ENCODE measurements at places on chromosomes 1 and 21.

GRCh38 chr21:14975136-14975919 is 89.5 kb downstream of the NRIP1 start:
- no peak for DNase-seq

GRCh38 chr1:71908303-71908702 is 374.0 kb downstream of the NEGR1 start:
- no peak for DNase-seq

DNA sequence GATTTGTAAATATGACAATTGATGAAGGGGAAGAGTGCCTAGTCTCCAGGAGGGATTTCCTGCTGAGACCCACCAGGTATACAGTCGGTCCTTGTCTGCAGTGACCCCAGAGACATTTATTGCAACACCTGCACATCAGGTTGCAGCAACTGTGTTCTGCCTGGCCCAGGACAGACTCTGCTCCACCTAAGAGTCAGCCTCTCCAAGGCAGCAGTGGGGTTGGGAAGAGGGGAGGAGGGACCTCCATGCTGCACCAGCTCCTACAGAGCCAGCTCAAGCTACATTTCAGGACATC is 120.4 kb upstream of the IRF2BP2 start:
- no peak for DNase-seq

GRCh38 chr1:9657521-9658032 is 6.0 kb downstream of the PIK3CD start:
- DNase-seq, result peak; percentile 22

DNA sequence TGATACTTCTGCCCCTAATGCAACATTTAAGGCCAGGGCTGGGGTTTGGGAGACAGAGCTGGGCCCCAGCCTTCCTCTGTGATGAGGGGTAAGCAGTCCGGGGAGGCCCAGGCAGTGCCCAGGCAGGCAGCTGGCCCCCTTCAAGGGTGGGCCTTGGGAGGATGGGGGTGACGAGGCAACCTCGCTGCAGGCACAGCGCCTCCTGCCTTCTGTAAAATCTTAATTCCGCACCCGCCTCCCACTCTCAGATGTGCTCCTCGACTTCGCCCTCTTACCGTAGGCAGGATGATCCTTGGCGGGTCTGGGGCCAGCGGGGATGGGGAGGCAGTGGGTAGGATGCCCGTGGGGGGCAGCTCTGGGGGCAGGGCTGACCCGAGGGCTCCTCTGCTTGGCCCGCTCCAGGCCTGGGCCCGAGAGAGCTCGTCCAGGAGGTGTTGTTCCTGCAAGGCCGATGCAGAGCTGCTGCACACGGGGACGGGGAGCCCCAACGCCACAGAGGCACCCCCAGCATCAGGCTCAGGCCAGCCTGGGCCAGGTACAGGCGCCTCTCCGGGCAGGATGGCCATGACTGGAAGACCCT is 9.1 kb downstream of the C21orf58 start:
- DNase-seq, result no peak

- DNase-seq, result no peak
These were observed 17.4 kb downstream of the MYOM3 start for GRCh38 chr1:24094554-24094953.

GRCh38 chr21:31554511-31555022 is 104.9 kb upstream of the SOD1 start:
- peak; percentile 61 for DNase-seq

GRCh38 chr1:57824535-57824934 is 400.7 kb upstream of the DAB1 start:
- no peak for DNase-seq

GRCh38 chr1:114737314-114737849 is 20.4 kb downstream of the CSDE1 start:
- no peak for DNase-seq

DNA sequence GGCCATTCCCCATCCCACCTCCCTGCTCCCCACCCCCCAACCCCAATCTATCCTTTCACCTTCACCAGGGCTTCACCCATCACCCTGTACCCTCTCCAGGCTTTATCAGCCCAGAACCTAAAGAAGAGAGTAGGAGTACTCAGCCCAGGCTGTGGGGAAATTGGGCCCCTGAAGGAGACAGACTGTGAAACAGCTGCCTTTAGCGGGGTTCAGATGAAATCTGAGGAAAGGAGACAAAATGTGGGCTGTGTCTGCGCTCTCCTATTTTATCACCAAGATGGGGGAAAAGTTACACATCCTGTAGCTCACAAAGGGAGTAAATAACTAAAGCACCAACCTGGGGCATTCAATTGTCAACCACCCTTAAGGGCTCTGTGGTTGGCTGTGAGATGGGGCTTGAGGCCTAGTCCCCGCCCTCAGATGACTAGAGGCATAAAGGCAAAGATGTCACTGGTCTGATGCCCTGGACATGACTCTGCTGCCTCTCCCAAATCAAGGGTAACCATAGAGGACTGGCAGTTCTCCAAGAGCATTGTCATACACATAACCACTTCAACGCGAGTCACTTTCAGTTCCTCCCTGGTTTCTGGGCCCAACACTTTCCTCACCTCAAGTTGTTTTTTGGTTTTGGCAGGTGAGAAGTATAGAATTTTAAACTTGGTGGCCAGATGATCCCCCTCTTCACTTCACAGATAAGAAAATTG is 30.0 kb downstream of the SLC27A3 start:
- DNase-seq, result peak; percentile 76

- DNase-seq, result no peak
These were observed 15.0 kb downstream of the LBR start for GRCh38 chr1:225412803-225413351.

DNA sequence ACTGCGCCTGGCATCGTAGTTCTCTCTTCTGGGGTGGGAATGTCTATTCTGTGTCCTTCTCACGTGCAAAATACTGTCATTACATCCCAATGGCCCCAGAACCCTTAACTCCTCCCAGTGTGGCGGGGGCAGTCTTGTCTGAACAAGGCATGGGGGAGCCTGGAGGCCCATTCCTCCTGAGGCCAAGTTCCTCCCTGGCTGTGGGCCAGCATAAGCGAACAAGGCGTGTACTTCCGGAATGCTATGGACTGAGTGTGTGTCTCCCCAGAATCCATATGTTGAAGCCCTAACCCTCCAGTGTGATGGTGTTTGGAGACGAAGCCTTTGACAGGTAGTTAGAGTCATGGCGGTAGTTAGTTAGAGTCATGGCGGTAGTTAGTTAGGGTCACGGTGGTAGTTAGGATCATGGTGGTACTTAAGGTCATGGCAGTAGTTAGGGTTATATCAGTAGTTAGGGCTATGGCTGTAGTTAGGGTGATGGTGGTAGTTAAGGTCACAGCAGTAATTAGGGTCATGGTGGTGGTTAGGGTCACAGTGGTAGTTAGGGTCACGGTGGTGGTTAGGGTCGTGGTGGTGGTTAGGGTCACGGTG is 71.0 kb downstream of the PRKCZ start:
- DNase-seq, result no peak

GRCh38 chr1:93554883-93555872 is 107.3 kb downstream of the FNBP1L start:
- no peak for DNase-seq

DNA sequence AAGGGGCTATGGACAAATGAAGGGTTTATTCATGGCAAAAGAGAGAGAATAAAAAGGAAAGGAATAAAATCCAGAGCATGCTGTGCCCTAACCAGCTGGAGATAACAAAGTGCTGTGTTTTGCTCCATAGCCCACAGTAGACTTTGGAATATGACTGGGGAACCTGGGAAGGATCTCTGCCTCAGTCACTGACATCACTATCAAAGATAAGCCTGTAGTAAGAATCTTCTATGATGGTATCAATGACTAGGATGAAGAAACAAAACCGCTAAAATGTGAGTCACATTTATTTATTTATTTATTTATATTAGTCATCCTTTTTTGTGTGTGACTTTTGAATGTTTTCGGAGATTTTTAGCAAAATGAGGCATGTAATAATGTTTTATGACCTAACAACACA is 56.3 kb downstream of the NVL start:
- no peak for DNase-seq

GRCh38 chr1:218620956-218621355 is 275.8 kb downstream of the TGFB2 start:
- DNase-seq, result no peak

DNA sequence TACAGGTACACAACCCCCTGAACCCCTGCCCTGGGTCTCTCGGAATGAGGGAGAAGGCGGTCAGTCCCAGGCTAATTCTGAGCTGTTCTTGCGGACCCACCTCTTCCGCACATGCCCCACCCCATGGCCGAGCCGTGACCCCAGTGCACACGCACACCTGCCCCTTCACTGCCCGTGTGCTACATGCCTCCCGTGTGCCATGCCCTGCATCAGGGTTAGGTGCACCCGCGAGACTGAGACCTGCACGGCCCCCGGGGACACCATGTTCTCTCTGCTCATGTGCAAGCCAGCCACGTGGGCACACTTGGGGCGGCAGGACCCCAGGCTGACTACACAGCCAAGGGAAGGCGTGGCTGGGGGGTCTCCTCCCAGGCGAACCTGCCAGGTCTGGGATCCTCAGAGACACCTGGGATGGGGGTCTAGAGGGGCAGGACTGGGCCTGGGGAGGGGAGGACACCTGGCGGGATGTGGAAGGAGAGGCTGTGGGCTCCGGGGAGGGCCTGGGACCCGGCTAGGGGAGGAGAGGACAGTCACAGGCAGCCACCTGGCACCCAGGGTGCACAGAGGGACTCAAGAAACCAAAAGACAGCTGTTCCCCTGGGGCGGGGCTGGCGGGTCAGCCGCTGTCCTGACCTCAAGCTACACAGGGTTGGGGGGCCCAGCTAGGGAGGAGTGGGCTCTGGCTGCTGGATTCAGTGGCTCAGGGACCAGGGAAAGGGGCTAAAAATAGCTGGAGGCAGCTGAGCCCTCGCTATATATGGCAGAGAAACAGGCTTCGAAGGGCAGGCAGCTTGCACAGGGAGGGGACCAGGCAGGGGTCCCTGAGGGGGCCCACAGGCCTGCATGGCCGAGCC is 133.4 kb downstream of the CASZ1 start:
- no peak for DNase-seq

DNA sequence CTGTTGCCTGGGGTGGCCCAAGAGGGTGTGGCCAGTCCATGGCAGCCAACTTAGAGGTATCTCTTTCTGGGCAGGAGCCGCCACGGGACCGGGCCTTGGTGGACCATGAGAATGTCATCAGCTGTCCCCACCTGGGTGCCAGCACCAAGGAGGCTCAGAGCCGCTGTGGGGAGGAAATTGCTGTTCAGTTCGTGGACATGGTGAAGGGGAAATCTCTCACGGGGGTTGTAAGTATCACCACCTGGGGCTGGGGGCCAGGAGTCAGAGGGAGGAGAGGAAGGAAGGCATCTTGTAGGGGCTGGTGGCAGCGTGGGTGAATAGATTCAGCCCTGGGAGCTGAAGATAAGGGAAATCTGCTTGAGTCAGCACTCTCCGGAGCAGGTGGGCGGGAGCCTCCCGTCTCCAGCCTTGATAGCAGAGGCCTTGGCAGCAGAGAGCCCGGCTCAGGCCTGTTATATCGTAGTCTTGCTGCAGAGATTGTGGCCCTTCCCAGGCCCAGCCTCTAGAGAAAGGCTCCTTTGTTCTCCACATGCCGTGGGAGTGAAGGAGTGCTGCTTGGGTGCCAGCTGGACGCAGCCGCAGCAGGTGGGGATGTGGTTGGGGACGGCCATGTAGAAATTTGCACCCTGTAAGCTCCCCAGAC is 25.4 kb downstream of the PHGDH start:
- no peak for DNase-seq

Measured in stimulated activated CD4-positive, alpha-beta T cell treated with anti-CD3 and anti-CD28 coated beads, Interleukin-15, amount 100 ng/mL, for 24 hours (primary cell).